Vagina (tissue), 2 donors: ENCODE measurements at places on chromosomes 16 and 17.

GRCh38 chr17:30594223-30594952 is 117.2 kb downstream of the GOSR1 start:
- no peak overlapping the region for H3K27ac ChIP-seq
- H3K27me3 ChIP-seq, result no peaks in the 10 kb centered on the region
- H3K4me1 ChIP-seq, result peaks cover 1% of the 10 kb centered on the region
- no peaks in the 10 kb centered on the region for H3K36me3 ChIP-seq
- H3K4me3 ChIP-seq, result no peak overlapping the region

DNA sequence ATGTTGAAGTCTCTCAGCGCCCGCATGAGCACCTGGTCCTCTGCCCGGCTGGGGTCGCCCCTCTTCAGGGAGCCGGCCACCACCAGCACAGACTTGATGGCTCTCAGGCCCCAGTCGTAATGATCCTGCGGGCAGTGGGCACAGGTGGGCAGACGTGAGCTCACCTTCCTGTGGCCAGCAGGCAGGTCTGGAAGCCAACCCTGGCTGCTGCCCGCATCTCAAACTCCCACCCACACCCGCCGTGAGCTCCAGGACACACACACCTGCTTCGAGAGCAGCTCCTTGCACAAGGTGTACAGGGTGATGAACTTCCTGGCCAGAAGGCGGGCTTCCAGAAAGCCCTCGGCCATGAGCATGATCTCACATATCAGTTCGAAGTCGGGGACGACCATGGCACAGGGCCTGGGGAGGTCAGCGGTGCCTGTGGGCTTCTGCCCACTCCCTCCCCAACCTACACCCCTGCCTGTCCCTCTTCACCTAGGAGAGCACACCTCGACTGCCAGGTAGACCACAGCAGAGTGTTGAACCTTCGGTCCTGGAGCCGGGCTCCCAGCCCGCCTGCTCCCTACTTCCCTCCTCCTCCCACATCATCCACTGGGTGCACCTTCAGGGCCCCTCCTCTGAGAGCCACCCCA is 82.4 kb downstream of the DNAH17 start:
- H3K27ac ChIP-seq, result no peak overlapping the region
- DNase-seq, result no peak
- H3K36me3 ChIP-seq, result no peaks in the 10 kb centered on the region
- H3K4me1 ChIP-seq, result no peaks in the 10 kb centered on the region
- H3K4me3 ChIP-seq, result no peak overlapping the region
- H3K27me3 ChIP-seq, result no peaks in the 10 kb centered on the region

DNA sequence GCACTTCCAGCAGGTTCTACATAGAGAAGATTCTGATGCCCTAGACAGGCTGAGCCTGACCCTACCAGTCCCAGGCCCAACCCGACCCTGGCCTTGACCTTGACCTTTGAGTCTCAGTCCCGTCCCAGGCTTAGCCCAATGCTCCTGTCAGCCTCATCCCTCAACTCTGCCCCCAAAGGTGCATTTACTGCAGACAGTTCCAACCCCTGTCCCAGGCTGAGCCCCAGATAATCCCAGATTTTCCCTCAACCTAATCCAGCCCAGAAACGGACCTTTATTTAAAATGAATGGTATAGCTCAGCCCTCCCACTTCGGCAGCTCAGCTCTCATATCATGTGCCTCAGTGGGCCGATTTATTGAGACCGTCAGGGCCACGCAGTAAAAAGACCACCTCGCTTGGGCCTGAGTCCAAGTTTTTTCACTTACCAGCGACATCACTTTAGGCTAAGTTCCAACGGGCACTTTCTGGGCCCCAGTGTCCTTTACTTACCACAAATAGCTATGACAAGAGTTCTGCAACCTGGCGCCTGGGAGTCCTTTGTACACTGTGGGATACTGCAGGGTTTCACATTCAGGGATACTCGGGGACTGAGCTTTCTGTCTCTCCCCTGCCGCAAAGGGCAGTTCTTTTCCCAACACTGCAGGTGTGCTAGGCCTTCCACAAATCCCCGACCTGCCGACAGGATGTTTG is 89.5 kb downstream of the WSCD1 start:
- H3K27ac ChIP-seq, result no peak overlapping the region
- no peaks in the 10 kb centered on the region for H3K27me3 ChIP-seq
- no peak for DNase-seq
- no peaks in the 10 kb centered on the region for H3K36me3 ChIP-seq
- H3K4me3 ChIP-seq, result no peak overlapping the region

- H3K36me3 ChIP-seq, result no peaks in the 10 kb centered on the region
- no peak for DNase-seq
- no peak overlapping the region for H3K4me3 ChIP-seq
- no peaks in the 10 kb centered on the region for H3K4me1 ChIP-seq
- H3K27me3 ChIP-seq, result no peaks in the 10 kb centered on the region
Measured at GRCh38 chr16:83245061-83245460, 562.7 kb upstream of the HSBP1 start.

DNA sequence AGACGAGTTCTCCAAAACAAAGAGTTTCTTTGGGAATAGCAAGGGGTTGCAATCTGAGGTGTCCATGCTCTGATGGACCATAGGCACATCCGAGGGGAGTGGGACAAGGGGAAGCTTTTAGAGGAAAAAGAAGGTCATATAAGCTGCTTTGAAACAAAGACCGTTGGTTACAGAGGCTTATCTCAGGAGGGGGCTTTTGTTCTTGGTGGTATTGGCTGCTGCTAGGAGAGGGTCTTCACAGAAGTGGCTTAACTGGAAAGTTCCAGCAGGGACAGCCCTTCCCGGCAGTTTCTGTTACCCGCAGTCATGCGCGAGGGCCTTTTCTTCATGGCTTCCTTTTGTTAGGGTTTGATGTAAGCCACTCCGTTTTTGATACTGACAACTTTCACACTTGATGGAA is 76.0 kb downstream of the RAP1GAP2 start:
- H3K4me3 ChIP-seq, result no peak overlapping the region
- no peak overlapping the region for H3K27ac ChIP-seq
- H3K36me3 ChIP-seq, result no peaks in the 10 kb centered on the region
- DNase-seq, result no peak
- no peaks in the 10 kb centered on the region for H3K27me3 ChIP-seq

- H3K4me3 ChIP-seq, result peak within 1 kb of the TSS; percentile 70
- H3K4me1 ChIP-seq, result peaks cover 35% of the 10 kb centered on the region
- H3K27ac ChIP-seq, result peak within 1 kb of the TSS; percentile 91
- H3K36me3 ChIP-seq, result no peaks in the 10 kb centered on the region
- H3K27me3 ChIP-seq, result no peaks in the 10 kb centered on the region
- peak; percentile 92 for DNase-seq
Measured at GRCh38 chr17:43907425-43907981, at the start of gene MPP2. MPP2 (minus strand) TSS chr17:43907536; CDS start chr17:43904460, 3,076 bp downstream.

GRCh38 chr16:47366228-47366627 is 94.6 kb downstream of the ITFG1 start:
- H3K27ac ChIP-seq, result no peak overlapping the region
- H3K27me3 ChIP-seq, result no peaks in the 10 kb centered on the region
- no peak overlapping the region for H3K4me3 ChIP-seq
- no peaks in the 10 kb centered on the region for H3K36me3 ChIP-seq
- no peaks in the 10 kb centered on the region for H3K4me1 ChIP-seq

GRCh38 chr16:13441675-13442074 is 478.3 kb upstream of the ERCC4 start:
- no peak overlapping the region for H3K27ac ChIP-seq
- no peaks in the 10 kb centered on the region for H3K4me1 ChIP-seq
- no peaks in the 10 kb centered on the region for H3K36me3 ChIP-seq
- no peaks in the 10 kb centered on the region for H3K27me3 ChIP-seq

- no peaks in the 10 kb centered on the region for H3K27me3 ChIP-seq
- DNase-seq, result no peak
- H3K36me3 ChIP-seq, result no peaks in the 10 kb centered on the region
- H3K4me1 ChIP-seq, result no peaks in the 10 kb centered on the region
Measured at GRCh38 chr16:6482696-6483468, 849.8 kb upstream of the RBFOX1 start.

- H3K27me3 ChIP-seq, result no peaks in the 10 kb centered on the region
- no peak for DNase-seq
- no peak overlapping the region for H3K27ac ChIP-seq
- H3K4me1 ChIP-seq, result peaks cover 10% of the 10 kb centered on the region
- H3K4me3 ChIP-seq, result no peak overlapping the region
- H3K36me3 ChIP-seq, result no peaks in the 10 kb centered on the region
Measured at GRCh38 chr17:56679777-56680422, 86.4 kb downstream of the NOG start.

DNA sequence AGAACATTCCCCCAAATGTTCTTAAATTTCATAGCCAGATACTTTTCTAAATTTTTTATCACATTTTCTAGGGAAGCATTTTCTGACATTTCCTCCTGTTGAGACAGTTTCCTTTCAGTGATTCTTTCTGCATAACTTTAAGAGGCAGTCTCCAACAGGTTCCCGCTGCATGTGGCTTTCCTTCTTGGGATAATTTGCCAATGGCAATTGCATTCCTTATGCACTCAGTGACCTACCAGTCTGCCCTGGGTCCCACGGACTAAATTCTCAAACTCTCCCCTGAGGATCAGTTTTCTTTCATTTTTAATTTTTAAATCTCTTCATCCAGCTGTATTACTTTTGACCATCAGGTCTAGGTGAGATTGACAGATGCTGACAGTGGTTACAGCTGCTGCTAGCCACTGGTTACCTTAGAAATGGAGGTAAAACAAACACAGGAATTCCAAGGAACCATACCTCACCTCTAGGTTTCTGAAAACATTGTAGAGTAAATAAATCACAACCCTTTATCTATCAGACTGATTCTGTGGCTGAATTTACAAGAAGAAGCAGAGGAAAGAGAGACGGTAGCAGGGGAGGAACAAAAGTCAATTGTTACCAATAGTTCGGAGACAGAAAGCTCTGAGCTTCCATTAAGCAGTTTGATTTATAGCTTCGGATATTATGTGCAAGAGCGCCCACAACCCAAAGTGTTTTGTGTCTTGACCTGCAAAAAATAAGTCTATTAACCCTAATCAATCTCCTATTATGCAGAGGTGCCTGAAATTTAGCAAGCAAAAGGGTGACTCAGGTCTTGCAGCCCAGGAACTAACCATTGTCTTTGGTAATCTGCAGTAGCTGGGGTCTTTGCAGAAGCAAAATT is 216.0 kb downstream of the PMP22 start:
- no peaks in the 10 kb centered on the region for H3K27me3 ChIP-seq
- no peak overlapping the region for H3K27ac ChIP-seq
- DNase-seq, result no peak
- H3K4me1 ChIP-seq, result no peaks in the 10 kb centered on the region
- H3K4me3 ChIP-seq, result no peak overlapping the region

- peak overlapping the region; percentile 99 for H3K27ac ChIP-seq
- H3K27me3 ChIP-seq, result no peaks in the 10 kb centered on the region
- H3K4me3 ChIP-seq, result peak overlapping the region; percentile 98
- no peaks in the 10 kb centered on the region for H3K36me3 ChIP-seq
- H3K4me1 ChIP-seq, result peaks cover 62% of the 10 kb centered on the region
Measured at GRCh38 chr16:68083861-68084503, 1.2 kb upstream of the NFATC3 start.

- peak overlapping the region; percentile 69 for H3K27ac ChIP-seq
- peaks cover 24% of the 10 kb centered on the region for H3K4me1 ChIP-seq
Measured at GRCh38 chr16:28951410-28951943, 740 bp downstream of the NFATC2IP start.

DNA sequence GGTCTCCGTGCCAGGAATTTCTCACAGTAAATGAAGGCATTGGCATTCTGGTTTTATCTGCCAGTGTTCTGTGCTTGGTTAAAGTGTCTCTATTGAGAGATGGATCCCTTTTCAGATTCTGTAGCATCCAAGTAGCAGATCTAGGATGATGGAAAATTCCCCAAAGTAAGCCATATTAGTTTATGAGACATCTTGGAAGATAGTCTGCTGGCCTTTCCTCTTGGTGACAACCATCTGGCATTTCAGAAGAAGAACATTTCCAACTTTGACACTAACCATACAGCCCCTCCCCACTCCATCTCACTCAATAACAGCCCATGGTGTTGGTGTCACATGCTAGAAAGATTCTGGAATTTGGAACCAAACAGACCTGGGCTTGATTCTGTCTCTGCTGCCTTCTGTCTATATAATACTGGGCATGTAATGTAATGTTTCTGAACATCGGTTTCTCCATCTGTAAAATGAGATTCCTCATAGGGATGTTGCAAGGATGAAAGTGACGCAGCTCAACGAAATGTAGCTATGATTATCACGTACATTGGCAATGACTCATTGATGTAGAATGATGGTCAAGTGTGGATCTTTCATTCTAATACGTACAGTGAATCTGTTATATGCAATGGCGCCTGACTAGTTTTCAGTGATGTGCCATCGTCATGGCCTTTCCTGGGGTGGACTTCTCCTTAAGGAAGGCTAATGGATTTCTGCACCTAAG is 32.6 kb upstream of the PIRT start:
- H3K27ac ChIP-seq, result no peak overlapping the region
- H3K4me3 ChIP-seq, result no peak overlapping the region
- no peaks in the 10 kb centered on the region for H3K27me3 ChIP-seq
- no peak for DNase-seq
- no peaks in the 10 kb centered on the region for H3K36me3 ChIP-seq

DNA sequence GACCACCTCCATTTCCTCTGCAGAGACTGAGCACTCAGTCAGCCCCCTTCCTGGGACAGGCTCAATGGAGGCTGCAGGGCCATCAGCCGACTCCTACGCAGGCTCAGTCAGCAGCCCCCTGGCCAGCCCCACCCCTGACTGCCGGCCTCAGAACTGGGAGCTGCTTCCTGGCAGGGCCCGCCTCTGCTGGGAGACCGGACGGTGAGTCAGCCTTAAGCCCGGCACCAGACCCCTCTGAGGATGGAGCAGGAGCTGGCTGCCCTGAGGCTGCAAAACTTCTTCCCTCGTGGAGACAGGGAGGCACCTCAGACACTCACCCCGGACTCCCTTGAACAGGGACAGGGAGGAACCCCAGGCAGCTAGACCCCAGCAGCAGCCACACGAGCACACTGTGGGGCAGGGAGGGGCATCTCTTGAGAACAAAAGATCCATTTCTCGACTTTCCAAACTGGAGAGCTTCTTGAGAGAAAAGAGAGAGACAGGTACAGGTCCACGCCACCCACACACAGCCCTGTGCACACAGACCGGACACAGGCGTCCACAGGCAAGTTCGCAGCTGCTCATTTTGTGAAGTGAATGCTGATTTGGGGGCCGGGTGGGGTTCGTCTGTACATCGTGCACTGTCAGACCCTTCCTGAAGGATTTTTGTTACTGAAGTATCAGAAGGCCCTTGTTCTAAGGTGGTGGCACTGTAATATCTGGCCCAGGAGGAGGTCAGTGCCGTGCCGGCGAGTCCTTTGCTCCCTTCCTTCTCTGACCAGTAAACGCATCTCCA is 1.3 kb upstream of the TUBB3 start:
- no peaks in the 10 kb centered on the region for H3K36me3 ChIP-seq
- H3K4me3 ChIP-seq, result peak overlapping the region; percentile 71

DNA sequence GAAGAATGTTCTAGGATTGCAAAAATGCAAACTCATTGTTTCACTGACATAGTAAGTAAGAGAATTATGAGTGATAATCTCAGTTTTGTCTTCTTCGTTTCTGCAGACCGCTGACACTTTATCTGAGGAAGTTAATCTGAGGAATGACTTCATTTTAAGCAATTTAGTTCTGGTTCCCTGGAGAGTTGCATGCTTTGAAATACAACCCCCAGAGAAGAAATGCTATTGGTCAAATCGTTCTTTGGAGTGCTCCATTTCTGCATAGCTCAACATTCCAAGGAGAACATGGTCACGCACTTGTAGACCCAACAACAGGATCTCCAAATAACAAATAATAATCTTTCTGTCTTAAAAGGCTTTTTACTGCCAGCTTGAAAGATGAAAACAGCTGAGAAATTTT is 427.1 kb downstream of the GRIN2A start:
- no peak overlapping the region for H3K4me3 ChIP-seq
- DNase-seq, result no peak

GRCh38 chr17:58107306-58107705 is 24.1 kb downstream of the DYNLL2 start:
- no peak for DNase-seq
- H3K4me1 ChIP-seq, result no peaks in the 10 kb centered on the region
- H3K4me3 ChIP-seq, result no peak overlapping the region
- H3K27me3 ChIP-seq, result no peaks in the 10 kb centered on the region

- no peak overlapping the region for H3K27ac ChIP-seq
- no peaks in the 10 kb centered on the region for H3K36me3 ChIP-seq
- H3K4me3 ChIP-seq, result no peak overlapping the region
- no peak for DNase-seq
Measured at GRCh38 chr17:61644800-61645774, 54.1 kb upstream of the NACA2 start.
